ENCODE measurements at places on chromosomes 13 and 19.

DNA sequence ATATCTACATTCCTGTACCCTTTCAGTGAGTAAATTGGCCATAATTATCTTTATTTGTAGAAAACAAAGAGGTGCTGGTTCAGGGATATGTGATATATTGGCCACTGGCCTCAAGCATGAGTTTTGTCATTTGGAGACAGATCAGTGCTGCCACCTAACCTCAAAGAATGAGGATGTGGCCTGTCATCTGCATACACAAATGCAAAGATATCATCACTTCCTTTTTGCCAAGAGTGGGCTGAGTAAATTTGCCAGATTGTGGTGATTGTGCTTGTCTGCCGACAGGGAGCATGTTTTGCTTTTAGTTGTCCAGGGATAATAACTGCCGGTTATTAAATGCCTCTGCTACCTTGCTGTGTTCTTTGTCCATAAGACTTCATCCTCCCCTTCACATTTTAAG is 44.2 kb downstream of the WASF3 start:
- DNase-seq: peak; percentile 54

DNA sequence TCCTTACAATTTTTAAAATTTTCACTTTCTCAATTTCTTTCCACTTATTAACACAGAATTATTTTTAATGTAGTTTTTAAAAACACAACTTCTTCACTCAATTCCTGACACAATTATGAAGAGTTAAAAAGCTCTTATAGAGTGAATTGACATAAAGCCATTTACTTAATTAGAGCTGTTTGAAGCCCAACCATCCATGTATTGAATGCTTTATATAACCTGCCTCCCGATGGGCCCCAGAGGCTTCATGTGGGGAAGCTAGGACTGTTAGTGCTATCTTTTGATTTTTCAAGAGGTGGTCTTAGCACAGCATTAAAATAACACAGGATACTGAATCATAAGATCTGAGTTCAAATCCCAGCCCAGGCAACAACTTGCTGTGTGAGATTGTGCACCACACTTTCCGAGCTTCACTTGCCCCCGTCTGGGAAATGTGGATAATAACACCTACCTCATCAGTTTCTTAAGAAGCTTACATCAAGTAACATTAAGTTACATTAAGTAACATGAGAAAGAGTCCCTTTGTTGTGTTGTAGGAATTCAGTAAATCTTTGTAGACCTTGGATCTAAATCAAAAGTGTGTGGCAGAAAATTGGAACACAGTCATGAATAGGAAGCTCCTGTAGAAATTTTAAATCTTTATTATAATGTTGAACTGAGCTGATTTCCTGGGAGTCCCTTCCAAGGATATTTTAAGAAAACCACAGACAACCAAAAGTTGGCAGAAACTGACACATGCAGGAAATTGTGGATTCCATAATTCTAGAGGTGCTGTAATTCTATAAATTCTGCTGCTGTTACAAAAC is 5.5 kb upstream of the ENOX1 start:
- no peak for DNase-seq

DNA sequence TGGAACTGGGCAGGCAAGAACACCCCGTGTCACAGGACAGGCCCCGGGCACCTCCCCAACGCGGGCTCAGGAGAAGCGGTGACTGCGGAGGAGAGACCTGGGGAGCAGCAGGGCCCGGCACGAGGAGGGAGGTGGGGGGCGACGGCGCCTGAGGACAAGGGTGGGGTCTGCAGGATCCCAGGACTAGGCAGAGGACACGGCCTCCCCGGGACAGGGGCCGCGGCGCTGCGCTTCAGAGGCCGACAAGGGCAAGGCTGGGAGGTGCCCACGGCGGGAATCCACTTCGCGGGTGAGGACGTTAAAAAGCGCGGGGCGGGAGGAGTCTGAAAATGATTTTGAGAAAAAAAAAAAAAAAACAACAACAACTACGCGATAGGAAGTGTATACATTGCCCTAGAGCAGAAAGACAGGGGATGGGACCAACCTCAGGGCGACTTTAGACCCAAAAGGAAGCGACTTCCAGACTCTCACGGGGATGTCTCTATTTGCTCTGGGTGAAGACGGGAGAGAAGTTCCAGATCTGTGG is 44.9 kb downstream of the ZNF611 start:
- DNase-seq: no peak

- no peak for DNase-seq
Observed at GRCh38 chr19:53357821-53358581, 7.5 kb upstream of the ZNF525 start.

DNA sequence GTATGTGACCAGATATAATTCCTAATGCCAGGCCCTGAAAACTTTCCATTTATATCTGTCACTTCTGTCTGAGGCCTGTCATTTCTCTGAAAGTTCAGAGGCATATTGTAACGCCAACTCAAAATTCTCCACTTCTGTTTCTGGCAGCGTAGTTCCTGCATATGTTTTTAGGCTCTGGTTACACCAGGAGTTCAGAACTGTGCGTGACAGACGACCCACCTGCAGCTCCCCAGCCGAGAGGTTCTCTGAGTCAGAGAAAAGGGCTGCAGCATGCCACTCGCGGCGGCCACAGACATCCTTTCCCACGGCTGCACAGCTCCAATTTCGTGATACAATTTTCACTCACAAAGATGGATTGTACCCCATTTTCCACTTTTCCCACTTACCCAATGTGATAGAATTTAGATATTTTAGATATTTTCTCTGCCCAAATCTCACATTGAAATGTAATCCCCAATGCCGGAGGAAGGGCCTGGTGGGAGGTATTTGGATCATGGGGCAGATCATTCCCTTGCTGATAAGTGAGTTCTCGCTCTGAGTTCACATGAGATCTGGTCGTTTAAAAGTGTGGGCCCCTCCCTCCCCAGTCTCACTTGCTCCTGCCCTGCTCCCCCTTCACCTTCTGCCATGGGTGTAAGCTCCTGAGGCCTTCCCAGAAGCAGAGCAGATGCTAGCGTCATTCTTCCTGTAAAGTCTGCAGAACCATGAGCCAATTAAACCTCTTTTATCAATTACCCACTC is 308.1 kb downstream of the LIG4 start:
- no peak for DNase-seq

DNA sequence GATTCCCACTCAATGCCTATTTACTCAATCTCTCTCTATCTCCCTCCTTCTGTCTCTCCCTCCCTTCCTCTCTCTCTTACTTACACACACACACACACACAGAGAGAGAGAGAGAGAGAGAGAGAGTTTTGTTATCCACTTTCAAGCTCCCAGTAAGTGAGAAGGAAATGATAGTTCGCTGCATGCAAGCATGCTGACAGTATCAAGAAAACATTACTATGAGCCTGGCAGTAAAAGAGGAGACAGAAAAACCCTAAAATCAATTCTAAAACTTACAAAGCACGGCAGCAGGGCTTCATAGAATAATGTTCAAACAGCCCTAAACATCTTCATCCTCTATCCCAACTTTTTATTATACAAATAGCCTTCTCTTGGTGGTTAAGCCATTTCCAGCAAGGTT is 171.9 kb downstream of the FOXO1 start:
- no peak for DNase-seq

- no peak for DNase-seq
Observed at GRCh38 chr13:98068521-98068920, 74.4 kb upstream of the FARP1 start.

GRCh38 chr13:50026788-50027473 is 11.7 kb downstream of the KCNRG start:
- DNase-seq: no peak

DNA sequence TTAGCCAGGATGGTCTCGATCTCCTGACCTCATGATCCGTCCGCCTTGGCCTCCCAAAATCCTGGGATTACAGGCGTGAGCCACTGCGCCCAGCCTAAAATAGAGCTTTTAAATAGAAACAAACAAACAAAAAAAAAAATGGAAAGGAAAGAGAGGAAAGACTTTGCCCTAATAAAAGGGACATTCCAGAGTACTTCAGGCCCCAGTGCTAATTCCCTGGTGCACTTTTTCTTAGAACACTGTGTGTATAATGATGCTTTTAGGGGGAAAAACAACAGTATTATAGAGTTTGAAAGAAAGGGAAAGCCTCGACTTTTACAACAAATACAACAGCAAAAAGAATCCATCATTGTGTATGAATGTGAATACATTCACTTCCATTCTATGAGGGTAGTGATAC is 104.7 kb downstream of the CRYL1 start:
- no peak for DNase-seq

DNA sequence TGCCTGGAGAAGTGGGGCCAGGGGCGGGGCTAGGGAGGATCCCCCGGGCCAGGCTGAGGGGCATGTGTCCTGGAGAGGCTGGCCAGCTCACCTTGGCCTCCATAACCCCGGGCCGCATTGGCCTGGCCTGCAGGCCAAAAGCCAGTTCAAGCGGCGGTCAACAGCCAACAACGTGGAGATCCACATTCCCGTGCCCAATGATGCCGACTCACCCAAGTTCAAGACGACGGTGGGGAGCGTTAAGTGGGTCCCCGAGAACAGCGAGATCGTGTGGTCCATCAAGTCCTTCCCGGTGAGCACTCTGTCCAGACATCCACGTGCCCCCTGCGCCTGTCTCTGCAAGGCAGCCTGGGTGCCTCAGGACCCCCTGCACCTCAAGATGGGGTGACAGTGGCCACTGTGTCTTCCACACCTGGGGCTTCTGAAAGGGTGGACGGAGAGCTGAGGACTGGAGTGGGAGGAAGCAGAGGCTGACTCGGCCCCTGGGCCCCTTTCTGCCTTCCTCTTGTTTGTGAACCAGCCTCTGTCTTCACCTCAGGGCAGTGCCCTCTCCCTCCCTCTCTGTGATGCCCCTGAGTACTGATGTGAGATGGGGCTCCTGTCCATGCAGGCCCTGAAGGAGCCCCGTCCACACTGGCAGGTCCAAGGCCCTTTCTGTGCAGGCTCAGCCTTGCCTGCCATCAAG is 31.1 kb downstream of the AP1M1 start:
- DNase-seq: no peak

DNA sequence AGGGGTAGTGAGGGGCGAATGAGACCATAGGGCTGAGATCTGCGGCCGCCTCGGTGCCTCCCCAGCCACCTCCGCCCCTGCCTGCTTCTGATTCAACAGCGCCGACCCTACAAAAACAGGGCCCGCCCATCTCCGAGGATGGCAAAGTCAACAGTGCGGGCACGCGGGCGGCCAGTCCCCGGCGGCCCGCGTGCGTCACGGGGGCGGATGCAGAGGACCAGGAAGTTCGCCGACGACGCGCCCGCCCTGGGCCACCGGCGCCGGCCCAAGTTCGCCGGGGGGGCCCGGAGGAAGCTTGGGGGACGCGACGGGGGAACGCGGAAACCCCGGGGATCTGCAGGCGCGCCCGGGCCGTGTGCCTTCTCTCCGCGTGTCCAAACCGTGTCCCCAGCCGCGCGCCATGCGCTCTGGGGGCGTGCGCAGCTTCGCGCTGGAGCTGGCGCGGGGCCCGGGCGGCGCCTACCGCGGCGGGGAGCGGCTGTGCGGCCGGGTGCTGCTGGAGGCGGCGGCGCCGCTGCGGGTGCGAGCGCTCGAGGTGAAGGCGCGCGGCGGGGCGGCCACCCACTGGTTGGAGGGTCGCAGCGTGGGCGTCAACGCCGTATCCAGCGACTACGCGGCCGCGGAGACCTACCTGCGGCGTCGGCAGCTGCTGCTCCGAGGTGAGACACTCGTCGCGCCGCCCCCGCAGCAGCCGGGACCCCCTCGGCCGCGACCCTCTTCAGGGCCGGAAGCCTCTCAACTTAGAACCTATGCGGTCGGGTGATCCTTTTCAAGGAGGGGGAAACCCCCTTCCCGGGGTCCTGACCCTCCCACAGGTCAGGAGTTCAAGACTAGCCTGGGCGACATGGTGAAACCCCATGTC is 6.8 kb upstream of the ARRDC2 start:
- DNase-seq: peak; percentile 96

GRCh38 chr13:35876601-35877000 is 254.6 kb downstream of the DCLK1 start:
- DNase-seq: no peak

GRCh38 chr19:29662278-29662603 is 3.0 kb upstream of the PLEKHF1 start:
- no peak for DNase-seq

GRCh38 chr19:33620611-33621010 is 1.1 kb upstream of the CHST8 start:
- no peak for DNase-seq

GRCh38 chr19:36398571-36398970 is 19.6 kb upstream of the ZFP14 start:
- no peak for DNase-seq

GRCh38 chr13:48533961-48534600 is 1.2 kb upstream of the RCBTB2 start:
- peak; percentile 81 for DNase-seq

DNA sequence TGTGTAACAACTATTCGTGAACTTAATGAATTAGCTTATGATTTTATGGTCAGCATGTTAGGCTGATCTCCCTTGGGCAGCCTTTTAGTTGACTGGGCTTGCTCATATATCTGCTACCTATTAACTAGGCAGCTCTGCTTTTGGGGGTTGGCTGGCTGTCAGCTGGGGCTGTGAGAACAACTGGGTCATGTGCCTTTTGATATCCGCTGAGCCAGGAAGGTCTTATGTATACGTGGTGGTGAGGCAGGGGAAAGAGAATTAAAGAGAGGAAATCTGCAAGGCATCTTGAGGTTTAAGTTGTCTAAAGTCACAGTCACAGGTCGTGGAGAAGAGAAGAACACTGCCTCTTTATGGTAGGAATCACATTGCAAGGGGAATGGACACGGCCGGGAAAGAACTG is 206.9 kb downstream of the LMO7 start:
- DNase-seq: no peak

DNA sequence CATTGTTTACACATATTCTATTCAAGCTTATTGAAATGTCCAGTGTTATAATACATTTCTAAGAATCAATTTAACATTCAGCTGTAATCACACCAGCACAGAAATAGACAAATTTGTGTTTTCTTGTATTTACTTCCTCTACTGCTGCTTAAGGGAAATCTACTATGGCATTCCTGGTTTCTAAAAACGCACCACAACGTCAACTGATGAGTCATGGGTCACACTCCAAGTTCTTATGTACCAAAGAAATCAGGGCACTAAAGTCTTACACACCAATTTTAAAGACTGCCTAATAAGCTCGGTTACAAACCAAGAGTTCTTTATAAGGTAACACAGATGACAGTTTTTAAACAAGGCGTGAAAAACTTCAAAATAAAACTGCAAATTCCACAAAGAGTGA is 13.2 kb downstream of the LNX2 start:
- no peak for DNase-seq

DNA sequence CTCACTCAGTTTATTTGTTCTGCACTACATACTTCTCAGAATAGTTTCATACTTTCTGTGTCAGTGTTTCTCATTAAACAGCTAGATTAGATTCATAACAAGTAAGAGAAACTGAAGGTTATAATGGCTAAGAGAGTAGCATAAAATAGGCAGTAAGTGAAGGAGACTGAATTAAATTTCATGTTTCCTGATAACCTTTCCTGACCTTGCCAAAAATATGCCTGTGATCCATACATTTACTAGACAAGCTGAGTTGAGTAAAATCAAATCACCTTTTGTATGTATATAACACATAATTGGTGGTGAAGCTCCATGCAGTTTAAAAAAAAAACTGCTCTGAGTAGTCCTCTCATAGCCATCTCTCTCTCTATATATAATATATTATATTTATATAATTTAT is 545.3 kb upstream of the PCDH20 start:
- DNase-seq: no peak

- DNase-seq: peak; percentile 66
Observed at GRCh38 chr19:15378534-15379082, 979 bp downstream of the AKAP8 start.
